ENCODE measurements at places on chromosomes 16 and 17. TPM values are rescaled to one million over a fixed set of nuclear protein-coding genes. Genes with fewer than 3 reads are reported as not detected.

Gene EVI2B
- 166 TPM for polyA plus RNA-seq

Gene ACSM2A
- not detected for polyA plus RNA-seq

Gene NOG
- 0.27 TPM for polyA plus RNA-seq

GRCh38 chr16:11692651-11693050, 24.4 kb downstream of the SNN start:
- no peaks in the 10 kb centered on the region for H3K27me3 ChIP-seq
- no peak overlapping the region for H3K27ac ChIP-seq
- no peak overlapping the region for H3K4me3 ChIP-seq
- DNase-seq, result no peak
- H3K36me3 ChIP-seq, result peaks cover 79% of the 10 kb centered on the region

- H3K4me1 ChIP-seq, result peaks cover 20% of the 10 kb centered on the region
- H3K36me3 ChIP-seq, result no peaks in the 10 kb centered on the region
- DNase-seq, result peak; percentile 3
- H3K4me3 ChIP-seq, result peak overlapping the region; percentile 45
- peaks cover 2% of the 10 kb centered on the region for H3K27me3 ChIP-seq
- H3K27ac ChIP-seq, result peak overlapping the region; percentile 68
These were observed 120.9 kb downstream of the MRM1 start for GRCh38 chr17:36722121-36722902.

DNA sequence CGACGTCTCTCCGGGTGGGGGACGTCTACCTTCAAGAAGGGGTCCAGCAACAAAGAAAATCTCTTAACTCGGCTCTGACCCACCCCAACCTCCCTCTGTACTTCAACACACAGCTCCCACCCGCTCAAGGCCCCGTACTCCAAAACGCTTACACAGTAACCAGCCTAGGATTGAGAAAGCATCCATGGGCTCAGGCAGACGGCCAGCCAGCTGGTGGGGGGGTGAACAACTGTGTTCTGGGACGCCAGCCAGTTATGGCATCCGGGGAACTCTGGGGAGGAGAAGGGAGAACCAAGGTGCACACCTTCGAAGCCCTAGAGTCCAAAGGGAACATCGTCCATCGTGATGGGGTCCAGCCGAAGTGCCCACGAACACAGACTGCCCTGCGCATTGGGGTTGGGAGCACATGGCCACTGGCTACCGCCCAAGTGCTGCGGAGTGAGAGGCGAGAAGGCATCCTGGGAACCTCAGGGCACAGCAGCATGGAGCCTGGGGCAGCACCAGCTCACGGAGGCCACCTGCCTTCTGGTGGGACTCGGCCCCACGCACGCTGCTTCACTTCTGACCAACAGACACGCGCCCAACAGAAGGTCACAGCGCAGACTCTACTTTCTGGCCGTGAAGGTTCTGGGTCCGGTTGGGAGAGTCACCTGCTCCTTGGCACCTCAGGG, 14.3 kb downstream of the SLC16A3 start:
- H3K4me1 ChIP-seq, result peaks cover 67% of the 10 kb centered on the region
- H3K27ac ChIP-seq, result peak overlapping the region; percentile 63
- H3K4me3 ChIP-seq, result no peak overlapping the region
- peaks cover 62% of the 10 kb centered on the region for H3K36me3 ChIP-seq
- H3K27me3 ChIP-seq, result no peaks in the 10 kb centered on the region

GRCh38 chr16:56630134-56630533, 2.3 kb upstream of the MT1M start:
- H3K4me1 ChIP-seq, result peaks cover 20% of the 10 kb centered on the region
- peak; percentile 26 for DNase-seq
- H3K27me3 ChIP-seq, result peaks cover 84% of the 10 kb centered on the region
- no peak overlapping the region for H3K4me3 ChIP-seq
- no peaks in the 10 kb centered on the region for H3K36me3 ChIP-seq
- H3K27ac ChIP-seq, result no peak overlapping the region

DNA sequence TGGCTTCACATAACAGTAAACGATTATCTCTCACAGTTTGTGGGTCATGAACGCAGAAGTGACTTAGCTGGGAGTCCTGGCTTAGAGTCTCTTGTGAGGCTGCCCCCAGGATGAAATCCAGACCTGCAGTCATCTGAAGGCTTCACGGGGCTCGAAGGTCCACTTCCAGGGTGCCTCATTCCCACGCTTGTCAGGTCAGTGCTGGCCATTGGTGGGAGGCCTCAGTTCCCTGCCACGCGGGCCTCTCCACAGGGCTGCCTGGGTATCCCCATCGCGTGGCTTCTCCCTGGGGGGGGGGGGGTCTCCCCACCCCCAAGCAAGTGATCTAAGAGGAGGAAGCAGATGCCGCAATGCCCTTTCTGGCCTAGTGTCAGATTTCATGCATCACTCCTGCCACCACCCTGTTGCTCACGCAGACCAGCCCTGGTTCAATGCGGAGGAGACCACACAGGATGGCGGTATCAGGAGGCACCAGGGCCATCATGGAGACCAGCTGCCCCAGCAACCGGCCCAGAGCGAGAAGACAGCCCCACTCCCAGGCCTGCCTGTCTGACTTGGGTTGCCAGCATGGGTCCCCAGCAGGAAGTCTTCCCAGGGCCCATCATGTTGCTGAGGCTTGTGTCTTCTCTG, 77.3 kb upstream of the CDH5 start:
- no peak overlapping the region for H3K4me3 ChIP-seq
- no peaks in the 10 kb centered on the region for H3K36me3 ChIP-seq
- H3K4me1 ChIP-seq, result no peaks in the 10 kb centered on the region
- H3K27me3 ChIP-seq, result no peaks in the 10 kb centered on the region

DNA sequence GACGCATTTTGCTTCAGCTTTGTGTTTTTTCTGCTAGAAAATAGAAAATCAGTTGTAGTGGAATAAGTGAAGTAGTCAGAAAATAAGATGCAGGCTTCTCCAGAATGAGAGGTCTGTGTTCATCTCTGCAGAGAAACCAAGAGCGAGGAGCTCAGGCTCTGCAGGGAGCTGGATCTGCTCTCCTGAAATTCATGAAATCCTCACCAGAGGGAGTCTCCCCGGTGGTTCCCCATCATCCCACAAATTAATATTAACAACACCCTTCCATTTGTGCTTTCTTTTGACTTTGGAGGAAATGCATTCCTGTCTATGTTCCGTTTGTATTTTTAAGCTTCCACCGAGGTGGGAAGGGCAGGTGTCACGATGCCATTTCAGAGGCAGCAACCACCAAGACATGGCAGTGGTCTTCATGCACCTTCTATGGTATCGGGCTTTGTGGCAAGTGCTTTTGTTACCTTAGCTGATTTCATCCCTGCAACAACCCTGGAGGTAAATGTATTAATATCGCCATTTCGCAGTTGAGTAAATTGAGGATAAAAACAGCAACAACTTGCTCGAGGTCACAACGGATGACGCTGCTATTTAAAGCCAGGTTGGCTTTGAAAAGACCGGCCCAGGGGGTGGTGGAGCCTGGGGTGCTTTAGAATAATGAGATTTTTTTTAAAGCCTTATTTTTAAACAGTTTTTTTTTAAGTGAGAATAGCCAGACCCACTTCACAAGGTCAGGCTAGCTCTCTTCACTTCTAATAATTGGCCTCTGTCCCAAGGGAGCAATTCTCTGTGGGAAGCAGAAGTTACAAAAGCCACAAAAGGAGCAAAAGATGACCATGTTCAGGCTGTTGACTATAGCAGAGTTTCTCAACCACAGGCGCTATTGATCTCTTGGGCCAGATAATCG, 367.6 kb upstream of the ERCC4 start:
- no peaks in the 10 kb centered on the region for H3K4me1 ChIP-seq
- no peaks in the 10 kb centered on the region for H3K36me3 ChIP-seq
- DNase-seq, result no peak
- H3K27me3 ChIP-seq, result no peaks in the 10 kb centered on the region
- H3K27ac ChIP-seq, result no peak overlapping the region

Measured in CD14-positive monocyte (primary cell).